CD8-positive, alpha-beta memory T cell (primary cell): ENCODE measurements at places on chromosomes 5 and 9. TPM values are rescaled to one million over a fixed set of nuclear protein-coding genes. Genes with fewer than 3 reads are reported as not detected.

The CCDC171 gene
- 1.8 TPM for total RNA-seq

The CER1 gene
- total RNA-seq, result not detected

The BOD1 gene
- 23.0 TPM for total RNA-seq

The IL4 gene
- 6.8 TPM for total RNA-seq

DNA sequence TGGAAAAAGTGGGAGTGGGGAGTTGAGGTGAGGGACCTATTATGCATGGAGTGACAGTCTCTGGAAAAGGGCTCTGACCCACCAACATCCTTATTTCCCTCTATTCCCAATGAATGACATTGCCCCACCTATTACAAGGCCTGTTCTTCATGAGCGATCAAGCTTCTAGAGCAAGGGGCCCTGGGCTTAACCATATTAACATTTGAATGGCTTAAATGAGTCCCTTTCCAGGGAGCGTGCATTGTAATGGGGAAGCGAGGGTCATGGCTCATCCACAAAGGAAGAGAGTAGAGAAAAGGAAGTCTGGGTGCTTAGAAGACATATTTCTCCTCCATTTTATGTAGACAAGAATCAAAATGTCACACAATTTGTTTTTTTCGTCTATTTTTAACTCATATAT lies 255.5 kb downstream of the CAAP1 start:
- no peak for DNase-seq

DNA sequence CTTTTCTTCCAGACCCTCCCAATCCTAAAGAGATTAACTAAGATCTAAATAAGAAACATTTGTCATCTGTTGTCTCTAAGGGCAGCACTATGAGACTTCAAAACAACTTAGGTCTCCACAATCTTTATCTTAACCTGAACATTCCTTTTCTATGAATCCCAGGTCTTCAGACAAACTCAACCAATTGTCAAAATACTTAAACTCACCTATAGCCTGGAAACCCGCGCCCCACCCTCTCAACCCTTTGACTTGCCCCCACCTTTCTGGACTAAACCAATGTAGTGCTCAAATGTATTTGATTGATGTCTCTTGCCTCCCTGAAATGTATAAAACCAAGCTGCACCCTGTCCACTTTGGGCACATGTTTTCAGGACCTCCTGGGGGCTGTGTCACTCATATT lies 76.5 kb upstream of the DMRT1 start:
- DNase-seq, result no peak

- no peak for DNase-seq
These were observed 98.7 kb downstream of the RAPGEF6 start for GRCh38 chr5:131536211-131536826.

DNA sequence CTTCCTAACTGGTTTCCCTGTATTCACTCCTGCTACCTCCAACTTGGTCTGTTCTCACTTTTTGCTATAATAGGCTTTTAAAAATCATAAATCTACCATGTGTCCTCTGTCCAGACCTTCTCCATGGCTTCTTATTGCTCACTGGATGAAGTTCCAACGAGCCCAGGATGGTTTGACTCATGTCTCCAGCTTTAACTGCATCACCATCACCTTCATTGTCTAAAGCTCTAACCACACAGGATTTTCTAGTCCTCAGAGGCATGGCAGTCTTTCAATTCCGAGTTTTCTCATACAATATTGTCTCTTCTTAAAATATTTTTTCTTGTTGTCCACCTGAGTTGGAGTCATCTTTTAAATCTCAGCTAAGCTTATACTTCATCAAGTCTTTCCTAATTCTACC lies 49.3 kb downstream of the PDCD1LG2 start:
- no peak for DNase-seq

DNA sequence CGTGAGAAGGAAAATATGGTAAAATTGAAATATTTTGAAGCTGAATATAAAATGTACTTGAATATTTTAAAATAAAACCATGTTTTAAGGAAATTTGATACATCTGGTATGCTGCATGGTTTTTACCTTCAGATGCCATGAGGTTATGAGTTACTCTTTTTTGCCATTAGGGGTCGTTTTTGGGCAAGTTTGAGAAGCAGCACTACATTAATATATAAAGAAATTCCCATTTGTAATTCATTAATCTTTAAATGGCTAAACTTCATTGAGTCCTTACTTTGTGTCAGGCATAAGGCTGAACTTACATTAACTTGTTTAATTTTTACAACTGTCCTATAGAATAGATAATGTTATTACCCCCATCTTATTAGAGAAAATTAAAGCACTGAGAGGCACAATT lies 152.3 kb downstream of the KDM4C start:
- DNase-seq, result no peak

DNA sequence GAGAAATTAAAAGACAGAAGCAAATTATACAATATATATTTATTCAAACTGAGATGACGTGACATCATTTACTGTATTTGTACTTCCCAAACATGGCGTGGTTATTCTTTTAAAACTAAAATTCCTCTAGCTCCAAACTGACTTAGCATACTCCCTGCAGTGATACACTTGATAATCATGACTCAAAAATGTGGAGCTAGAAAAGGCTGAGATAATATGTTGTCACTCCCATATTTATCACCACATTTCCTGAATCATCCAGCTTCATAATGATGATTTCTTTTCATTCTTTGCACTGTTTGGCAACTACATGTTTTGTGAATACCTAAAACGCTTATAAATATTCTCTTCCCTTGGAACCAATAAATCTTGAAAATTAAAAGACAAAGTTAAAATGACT lies 341.0 kb downstream of the EBF1 start:
- DNase-seq, result no peak

DNA sequence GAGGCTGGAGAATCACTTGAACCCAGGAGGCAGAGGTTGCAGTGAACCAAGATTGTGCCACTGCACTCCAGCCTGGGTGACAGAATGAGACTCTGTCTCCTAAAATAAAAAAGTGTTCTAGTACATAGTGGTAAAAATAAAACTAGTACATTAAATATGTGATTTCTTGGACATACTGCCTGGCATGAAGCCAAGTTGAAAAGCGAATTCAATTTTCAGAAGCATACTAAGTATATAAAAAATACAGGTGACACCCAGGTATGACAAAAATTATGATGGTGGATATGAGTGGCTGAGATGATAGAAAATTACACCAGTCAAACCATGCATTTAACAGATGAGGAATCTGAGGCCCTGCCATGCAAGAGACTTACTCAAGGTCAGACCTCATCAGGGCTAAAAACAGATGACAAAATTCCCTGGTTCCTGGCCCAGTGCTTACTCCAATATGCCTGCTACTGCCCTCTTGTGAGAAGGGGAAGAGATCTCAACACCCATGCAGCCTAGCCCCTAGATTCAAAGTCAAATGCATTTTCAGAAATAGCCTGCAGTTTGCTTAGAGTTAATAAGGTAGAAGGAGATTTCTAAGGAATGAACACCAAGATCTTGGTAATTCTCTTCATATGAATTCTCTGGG lies 46.6 kb upstream of the GNPDA1 start:
- DNase-seq, result no peak
